CD4-positive, alpha-beta T cell (primary cell): ENCODE measurements at places on chromosomes 7 and 10.

GRCh38 chr10:73406846-73407245 is 7.0 kb downstream of the ANXA7 start:
- no peak for DNase-seq

- DNase-seq: no peak
Observed at GRCh38 chr7:23811540-23811939, 101.5 kb downstream of the STK31 start.

- no peak for DNase-seq
Observed at GRCh38 chr10:125055446-125055845, 104.9 kb downstream of the CTBP2 start.

DNA sequence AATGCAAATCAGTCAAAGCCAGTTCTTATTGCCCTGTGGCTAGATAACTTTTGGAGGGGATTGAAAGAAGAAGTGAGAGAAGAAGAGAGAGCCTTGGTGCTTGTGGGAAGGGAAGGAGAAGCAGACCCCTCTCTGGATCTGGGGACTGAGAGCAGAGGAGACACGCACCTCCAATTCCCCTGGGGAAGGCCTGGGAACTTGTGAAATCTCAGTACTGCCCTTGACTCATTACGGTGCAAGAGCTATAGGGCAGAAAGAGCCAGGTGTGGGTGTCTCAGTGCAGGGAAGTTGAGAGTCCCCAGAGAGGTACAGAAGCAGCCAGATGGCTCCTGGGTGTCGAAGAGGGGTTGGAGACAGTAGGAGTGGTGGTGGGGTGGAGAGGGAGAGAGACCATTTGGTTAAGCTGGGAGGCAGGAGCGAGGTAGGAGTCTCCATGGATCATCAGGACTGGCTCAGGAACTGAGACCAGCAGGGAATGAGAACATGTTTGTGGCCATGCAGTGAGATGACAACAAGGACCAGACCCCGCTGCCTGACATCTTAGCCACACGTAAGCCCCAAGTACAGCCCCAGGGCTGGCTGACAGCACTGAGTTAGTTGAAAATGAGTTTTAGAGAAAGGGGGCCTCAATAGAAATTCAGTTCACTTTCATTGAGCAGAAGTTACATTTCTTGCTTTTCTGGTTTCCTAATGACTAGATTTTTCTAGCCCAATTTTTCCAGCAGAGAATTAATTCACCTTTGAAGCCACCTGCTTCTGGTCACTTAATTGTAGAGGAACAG is 238.2 kb downstream of the BUB3 start:
- no peak for DNase-seq

DNA sequence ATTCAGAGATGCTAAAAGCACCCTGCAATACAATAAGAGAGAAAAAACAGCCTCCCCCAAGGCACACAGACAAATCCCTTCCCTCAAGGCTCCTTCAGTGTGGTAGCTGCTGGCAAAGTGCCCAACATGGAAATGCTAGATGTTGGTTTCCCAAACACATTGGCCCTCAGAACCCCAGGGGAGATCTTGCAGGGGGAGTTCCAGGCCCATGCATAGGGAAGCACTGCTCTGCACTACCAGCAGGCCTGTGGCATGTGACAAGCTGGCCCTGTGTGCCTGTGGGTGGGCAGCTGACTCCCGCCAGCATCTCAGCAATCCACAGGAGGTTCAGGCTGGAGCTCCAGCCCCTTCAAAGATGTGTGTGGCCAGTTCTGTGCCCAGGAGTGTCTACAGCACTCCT is 16.8 kb upstream of the CSGALNACT2 start:
- DNase-seq: no peak

DNA sequence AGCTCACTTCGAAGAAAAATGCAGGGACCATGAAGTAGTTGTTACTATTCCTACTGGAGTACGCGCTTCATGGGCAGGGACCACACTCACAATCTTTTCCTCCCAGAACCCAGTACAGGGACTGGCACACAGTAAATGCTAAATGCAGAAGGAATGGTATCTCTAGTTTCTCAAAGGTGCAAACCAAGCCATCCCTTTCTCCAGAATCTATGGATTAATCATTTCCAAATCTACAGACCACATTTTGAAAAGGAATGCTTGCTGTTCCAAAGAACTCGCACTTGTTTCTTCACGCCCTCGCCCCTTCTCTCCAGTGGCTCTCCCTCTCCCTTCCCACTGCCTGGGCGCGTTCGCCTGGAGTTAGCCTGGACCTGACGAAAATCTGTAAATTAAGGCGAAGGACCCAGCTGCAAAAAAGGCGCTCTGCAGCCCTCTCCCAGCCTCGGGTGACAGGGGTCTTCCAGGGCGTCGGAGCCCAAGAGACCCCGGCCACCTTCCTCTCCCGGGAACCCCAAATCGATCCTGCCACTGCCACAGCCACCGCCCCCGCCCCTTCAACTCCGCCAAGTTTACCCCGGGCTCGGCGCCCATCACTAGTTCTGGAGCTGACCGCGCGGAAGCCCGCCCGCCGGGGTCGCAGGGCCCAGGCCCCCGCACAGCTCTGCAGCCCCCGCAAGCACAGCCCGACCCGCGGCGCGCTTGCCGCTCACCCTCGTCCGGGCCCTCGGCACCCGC is 527 bp downstream of the PDIA4 start:
- DNase-seq: no peak

- DNase-seq: no peak
Observed at GRCh38 chr10:17316488-17317170, 88.6 kb downstream of the VIM start.

GRCh38 chr7:114107522-114107921 is 188.7 kb upstream of the PPP1R3A start:
- no peak for DNase-seq

DNA sequence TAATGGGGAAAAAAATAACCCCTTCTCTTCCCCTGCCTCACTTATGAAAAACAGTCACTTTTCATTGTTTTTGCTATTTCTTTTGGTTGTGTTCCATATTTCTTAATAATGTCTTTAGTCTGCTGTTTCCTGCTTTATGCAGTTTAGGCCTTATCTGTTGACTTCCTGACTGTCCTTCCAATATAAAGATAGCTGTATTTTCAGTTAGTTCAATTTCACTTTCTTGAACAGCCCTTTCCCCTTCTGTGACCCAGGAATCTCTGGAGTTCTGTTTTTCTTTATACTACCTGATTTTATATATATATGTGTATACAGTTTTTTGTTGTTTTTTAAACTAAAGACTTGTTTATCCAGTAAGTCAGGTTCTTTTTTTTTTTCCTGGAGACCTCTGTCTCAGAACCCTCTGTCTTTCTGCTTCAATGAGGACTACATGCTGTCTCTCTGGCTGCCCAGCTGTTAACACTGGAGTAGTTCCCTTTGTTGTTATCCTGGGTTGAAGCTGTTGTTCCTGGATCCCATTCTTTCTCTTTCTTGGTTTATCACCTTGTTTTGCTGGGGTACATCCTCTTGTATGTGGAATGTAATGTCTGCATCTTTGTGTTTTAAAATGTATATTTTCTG is 87.2 kb downstream of the GSDME start:
- no peak for DNase-seq

GRCh38 chr7:117004899-117005298 is 51.6 kb downstream of the ST7 start:
- no peak for DNase-seq

GRCh38 chr7:55086413-55087201 is 67.8 kb downstream of the EGFR start:
- DNase-seq: no peak

DNA sequence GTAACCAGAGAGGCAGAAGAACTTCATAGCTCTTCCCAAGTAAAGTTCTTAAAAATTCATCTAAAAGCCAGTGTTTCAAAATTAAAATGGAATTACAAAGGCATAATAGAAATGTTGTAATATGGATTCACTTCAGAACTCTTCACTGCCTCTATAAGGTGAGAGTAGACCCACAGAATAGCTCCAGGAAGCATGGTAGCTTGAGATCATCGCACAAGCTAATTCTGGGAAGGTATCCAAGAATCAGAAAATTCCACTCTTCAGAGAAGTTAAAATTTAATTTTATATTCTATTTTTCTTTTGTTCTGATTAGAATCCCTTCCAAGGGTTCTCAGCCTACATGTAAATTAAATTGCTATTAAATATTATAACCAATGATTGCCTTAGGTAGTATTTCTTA is 1.5 kb upstream of the DHX32 start:
- no peak for DNase-seq

DNA sequence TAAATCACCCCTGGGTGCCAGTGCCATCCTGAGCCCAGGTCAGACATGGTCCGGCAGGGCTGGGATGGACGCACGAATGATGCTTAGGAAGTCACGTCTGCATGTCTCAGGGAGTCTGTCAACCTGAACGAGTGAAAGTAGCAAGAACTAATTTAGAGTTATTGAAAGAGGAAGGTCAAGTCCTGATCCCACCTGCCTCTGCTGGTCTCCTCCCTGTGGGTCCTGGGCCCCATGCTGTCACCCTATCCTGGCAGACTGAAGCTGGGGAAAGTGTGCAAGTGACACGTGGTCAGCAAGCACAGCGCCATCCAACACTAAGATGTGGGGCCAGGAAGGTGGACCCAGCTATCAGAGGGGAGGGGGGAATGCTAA is 26.1 kb upstream of the GRID1 start:
- DNase-seq: no peak

DNA sequence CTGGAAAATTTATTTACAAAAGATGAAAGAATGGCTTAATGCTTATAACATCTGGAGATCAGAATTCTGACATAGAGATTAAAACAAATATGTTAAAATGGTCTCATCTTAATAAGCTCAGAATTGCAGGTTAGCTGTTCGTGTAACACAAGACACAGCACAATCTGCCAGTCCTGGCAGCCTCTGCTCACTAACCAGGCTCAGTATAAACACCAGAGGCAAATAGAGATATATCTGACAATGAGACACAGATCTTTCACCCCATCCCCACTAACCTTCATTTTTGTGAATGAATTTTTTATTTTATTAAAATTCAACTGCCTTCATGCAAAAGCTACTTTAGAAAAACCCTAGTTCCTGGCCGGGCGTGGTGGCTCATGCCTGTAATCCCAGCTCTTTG is 51.8 kb downstream of the RELN start:
- DNase-seq: no peak

- DNase-seq: no peak
Observed at GRCh38 chr10:60388709-60389301, 870 bp downstream of the ANK3 start.

GRCh38 chr10:71232089-71232998 is 20.0 kb downstream of the UNC5B start:
- no peak for DNase-seq

GRCh38 chr10:101725296-101726114 is 30.5 kb upstream of the FBXW4 start:
- DNase-seq: no peak

DNA sequence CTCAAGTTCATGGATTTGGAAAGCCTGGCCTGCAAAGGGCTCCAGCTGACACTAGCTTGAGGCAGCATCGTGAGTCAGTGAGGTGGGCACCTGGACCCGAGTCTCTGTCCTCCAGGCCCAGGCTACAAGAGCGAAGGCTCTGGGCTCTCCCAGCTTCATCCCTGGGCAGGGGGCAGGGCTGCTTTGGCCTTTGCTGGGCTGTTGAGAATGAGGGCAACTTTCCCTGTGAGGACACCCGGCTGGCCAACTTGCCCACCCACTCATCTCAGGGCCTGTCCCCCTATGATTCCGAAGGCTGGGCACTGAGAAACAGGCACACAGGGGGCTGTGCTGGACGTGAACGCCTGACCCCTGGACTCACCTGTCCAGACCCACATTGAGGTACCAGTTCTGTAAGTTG is 24.4 kb downstream of the LDB3 start:
- no peak for DNase-seq

GRCh38 chr7:17472518-17472917 is 174.1 kb downstream of the AHR start:
- DNase-seq: no peak

DNA sequence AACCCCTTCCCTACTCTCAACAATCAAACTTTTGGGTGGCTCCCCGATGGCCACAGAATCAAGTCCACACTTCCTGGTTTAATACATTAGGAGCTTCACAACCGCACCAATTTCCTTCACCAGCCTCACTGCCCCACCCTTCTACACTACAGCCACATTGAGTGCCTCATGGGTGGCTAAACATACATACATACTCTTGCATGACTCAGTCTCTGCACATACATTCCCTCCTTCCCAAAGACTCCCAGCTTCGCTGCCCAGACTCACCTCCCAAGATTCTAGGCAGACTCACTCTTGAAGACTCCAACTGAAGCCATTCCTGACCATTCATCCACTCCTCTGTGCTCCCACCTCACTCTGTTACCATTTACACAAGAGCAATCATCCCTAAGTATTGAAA is 15.9 kb downstream of the VPS41 start:
- no peak for DNase-seq

DNA sequence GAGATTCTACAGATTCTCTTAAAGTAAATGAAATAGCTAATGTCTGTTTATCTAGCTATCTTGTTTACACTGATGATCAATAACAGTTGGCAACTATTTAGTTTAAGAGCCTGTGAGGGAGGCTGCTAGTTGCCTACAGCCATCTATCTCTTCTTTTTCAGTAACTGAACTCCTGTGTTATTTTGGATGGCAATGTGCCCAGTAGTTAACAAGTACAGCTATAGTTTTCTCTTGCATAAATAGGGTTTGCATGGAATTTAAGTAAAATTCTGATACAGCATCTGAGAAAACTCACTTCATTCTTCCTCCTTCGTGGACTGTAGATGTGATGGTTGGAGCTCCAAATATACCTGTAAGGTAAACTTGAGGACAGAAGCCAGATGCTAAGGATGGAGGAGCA is 219.5 kb upstream of the POT1 start:
- no peak for DNase-seq

- DNase-seq: no peak
Observed at GRCh38 chr7:103574576-103574975, 128.6 kb upstream of the SLC26A5 start.

- no peak for DNase-seq
Observed at GRCh38 chr7:5139998-5140397, 50.0 kb upstream of the WIPI2 start.

- DNase-seq: no peak
Observed at GRCh38 chr7:46397591-46397990, 476.5 kb upstream of the IGFBP3 start.

DNA sequence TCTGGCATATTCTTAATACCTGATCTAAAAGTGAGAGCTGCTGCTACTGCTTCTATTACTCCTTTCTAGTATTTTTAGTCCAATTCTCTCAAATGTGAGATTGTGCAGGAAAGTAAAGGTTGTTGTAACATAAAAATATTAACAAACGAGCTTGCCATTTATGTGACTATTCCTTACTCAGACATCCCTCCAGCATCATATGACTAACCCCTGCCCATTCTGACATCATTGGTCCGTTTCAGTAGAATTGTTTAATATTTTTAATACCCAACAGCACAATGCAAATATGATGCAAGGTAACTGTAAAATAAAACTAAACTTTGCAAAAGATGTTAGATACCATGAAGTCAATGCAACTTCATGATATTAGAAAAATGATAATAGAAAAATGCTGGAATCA is 83.6 kb downstream of the CFAP58 start:
- no peak for DNase-seq
